ENCODE measurements at places on chromosomes 5 and 9.

- no peak for DNase-seq
Observed at GRCh38 chr5:153952893-153953292, 85.8 kb downstream of the FAM114A2 start.

GRCh38 chr9:136705564-136705963 is 6.8 kb upstream of the DIPK1B start:
- no peak for DNase-seq

DNA sequence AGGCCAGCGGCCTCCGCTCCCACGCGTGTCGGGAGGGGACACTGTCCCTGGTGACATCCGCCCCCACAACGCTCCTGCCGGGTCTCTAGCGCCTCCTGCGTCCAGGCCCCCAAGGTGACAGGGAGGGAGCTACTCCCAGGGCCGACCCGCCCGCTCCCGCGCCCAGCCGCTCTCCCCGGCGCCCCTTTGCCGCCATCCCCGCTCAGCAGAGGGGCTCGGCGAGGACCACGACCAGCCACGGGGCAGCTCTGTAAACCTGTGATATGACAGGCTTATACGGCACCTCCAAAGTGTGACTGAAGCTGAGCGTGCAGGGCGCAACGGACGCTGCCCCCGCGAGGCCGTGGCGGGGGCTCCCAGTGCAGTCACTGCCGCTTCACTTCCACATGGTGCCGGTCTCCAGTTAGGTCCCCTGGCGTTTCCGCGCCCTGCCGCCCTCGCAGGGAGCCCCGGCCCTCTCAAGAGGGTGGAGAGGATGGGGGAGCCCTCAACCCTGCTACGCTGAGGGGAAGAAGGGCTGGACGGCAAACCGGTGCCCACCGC is 978 bp upstream of the ADCY2 start:
- DNase-seq, result no peak

DNA sequence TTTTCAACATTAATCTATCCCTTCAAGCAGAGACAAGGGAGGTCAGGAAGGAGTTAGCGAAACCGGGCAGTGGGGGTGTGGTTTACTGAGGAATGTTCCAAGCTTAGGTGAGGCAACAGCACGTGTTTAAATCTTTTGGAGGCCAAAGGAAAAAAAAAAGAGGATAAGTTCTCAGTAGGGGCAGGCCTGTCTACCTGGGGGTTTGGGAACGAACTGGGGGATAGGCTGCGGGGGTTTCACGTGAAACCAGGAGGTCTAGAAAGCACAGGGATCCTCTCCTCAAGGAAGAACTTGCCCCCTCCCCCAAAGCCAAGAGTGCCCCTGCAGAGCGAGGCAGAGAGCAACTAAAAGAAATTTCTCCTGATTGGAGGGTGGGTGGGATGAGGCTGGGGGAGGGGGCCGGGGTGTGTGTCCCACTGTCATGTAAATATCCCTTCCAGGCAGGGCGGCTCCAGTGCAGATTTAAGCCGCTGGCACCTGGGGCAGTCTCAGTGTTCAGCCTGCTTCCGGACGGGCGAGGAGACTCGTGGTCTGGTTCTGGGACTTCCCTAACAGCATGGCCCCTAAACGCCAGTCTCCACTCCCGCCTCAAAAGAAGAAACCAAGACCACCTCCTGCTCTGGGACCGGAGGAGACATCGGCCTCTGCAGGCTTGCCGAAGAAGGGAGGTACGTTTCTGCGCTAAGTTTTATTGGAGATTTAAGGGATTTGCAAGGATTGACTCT is 5.5 kb upstream of the SET start:
- no peak for DNase-seq

DNA sequence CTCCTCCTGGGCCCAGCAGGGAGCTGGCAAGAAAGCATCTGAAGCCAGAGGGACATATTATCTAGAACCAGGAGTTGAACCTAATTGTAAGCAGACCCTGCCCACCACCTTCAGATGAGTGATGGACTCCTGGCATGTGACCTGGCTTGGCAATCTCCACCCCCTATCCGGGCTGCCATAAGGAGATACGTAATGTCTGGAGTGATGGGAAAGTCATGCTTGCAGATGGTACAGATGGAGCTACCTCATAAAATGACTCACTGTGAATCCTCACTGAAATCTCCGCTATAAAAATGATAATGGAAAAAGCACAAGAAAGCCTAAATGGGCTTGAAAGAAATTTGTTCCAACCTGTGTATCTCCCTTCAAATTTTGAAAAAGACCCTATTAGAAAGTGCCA is 157.5 kb downstream of the DMRT2 start:
- DNase-seq, result no peak

All from GM12878 (cell line).